ENCODE measurements at places on chromosomes 3 and 15. TPM values are rescaled to one million over a fixed set of nuclear protein-coding genes. Genes with fewer than 3 reads are reported as not detected.
A peak's percentile ranks its signal among the peaks of the same experiment; 100 is the strongest.

Gene USP50
- polyA plus RNA-seq = 0.46 TPM

Gene TMEM41A
- 15.9 TPM for polyA plus RNA-seq

Gene SORD
- polyA plus RNA-seq = 7.2 TPM

Gene CAMK2N2
- not detected for polyA plus RNA-seq

Gene RARRES1
- polyA plus RNA-seq = 2.3 TPM

Gene SNX22
- polyA plus RNA-seq = 0.58 TPM

Gene CKMT1B
- polyA plus RNA-seq = 1.4 TPM

Gene LRRC3B
- 12.1 TPM for polyA plus RNA-seq

DNA sequence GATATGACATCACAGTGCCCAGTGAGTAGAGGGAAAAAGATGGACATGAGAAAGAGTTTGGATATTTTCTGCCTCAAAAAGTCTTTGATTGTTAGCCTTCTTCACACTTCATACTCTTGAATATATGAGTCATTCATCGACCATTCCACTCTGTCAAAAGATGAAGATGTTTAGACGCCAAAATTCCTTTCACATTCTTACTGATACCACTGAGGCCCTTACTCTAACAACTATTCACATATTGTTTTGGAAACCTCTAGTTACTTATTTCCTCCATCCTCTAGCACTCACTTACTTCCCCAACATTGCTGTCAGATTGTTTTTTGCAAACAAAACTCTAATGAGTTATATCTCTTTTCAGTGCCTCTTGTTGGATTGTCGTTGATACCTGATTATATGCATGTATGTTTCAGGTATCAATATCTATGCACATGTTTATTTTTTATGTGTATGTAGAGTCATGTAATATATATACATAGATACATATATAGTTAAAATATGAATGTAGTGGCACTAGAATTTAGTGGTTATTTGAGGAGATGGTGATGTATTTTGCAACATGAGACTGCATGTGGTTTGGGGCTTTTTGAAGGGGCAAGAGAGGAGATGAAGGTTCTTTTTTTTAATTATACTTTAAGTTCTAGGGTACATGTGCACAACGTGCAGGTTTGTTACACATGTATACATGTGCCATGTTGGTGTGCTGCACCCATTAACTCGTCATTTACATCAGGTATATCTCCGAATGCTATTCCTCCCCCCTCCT lies 40.0 kb upstream of the OR5H6 start:
- DNase-seq = no peak

DNA sequence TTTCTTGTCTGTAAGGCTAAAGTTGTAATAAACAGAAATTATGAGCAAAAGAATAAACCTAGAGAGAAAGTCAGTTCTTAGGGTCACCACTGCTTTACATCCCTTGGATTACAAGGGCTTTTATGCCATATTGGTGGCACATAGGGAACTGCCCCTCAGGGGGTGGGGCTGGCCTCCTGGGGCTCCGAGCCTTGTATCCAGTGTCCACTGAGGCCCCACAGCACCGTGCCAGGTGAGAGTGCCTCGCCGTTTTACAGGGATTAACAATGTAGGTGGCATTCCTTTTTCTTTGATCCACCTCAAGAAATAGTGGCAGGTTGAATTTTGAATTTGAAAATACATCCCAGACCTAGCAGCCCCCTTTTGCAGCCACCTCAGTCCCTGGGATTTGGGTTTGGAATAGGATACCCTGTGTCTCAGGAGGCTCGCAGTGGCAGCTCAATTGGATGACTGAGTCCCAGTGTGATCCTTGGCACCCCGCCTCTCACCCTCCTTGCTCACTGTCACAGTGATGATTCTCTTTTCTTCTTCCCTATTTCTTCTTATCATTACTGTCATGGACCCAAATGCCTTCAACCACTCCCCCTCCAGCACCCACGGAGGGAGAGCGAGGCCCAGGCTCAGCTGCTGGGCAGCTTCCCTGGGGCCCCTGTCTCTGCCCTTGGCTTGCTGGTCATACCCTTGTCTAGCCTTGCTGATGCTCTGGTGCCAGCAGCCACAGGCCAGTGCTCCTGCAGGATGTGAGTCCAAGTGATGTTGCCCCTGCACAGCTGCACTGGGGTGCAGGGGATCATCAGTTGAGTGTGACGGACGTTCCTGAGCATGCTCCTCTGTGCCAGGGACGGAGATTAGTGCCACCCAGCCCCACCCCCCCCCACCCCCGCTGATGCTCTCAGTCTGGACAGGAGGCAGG lies 137.9 kb downstream of the DNAJB8 start:
- DNase-seq = no peak

DNA sequence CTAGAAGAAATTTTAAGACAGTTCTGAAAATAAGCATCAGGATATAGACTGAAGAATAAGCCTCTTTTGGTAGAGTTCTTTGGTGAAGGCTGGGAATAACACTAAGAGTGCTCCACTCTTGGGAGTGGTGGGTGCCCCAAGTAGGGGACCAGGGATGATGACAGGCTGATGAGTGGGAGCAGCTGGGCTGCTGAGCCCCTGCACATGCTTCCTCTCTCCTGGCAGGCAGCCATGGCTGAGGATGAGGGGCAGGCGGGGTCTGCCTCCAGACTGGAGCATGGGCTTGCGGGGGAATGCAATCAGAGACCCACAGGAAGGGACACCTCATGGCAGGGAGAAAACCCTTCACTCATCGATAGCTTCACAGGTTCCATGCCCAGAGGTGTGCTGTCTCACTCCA lies 72.6 kb upstream of the RORA start:
- DNase-seq = peak; percentile 11

DNA sequence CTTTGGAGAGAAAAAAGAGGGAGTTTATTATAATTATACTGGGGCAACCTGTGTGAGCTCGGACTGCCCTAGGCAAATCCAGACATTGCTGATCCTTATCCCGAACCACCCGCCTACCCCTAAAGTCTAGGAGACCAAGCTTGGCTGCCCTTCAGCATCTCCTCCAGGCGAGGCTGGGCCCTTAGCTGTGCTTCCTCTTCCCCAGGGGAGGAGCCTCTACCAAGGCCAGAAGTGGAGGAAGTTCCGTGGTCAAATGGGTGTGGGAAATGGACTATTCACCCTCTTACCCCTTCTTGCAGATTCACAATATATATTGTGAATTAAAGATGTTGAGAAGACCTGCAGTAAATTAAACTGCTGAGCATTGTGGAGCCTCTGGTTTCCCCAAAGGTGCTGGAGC lies 158.3 kb upstream of the HES1 start:
- DNase-seq = no peak

GRCh38 chr3:194387926-194388418 lies 11.1 kb downstream of the GP5 start:
- no peak for DNase-seq

DNA sequence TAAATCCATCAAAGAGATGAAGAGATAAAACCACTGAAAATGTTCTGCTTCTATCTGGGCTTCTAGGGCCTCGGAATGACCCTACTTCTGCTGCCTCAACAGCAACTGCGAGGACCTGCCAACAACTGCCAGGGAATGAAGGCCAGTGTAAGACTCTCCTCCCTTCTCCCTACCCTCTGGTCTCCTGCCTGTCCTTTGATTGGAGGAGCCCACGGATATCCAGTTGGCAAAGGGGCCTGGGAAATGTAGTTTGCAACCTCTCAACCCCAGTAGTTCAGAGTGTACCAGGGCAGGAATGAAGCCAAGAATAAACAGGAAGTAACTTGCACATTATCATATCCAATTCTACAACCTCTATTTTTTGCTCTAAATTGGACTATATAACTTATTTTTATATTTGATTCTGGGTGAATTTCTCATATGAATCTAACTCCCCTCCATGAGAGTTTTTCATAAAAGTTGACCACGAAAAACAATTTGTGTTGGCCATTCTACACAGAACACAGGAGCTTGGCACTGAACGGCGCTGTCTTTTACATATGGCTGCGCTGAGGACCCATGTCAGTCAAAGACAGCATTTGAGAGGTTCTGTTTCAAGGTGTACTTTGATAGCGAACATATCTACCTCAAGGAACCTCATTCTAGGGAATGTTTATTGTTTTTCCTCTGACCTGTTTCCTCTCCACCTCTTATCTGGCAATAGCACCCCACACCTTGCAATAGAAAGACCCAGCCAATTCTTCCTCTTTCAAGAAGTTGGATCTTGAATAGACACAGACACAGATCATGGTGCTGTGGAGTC lies 91.1 kb upstream of the RNF7 start:
- peak; percentile 68 for DNase-seq

DNA sequence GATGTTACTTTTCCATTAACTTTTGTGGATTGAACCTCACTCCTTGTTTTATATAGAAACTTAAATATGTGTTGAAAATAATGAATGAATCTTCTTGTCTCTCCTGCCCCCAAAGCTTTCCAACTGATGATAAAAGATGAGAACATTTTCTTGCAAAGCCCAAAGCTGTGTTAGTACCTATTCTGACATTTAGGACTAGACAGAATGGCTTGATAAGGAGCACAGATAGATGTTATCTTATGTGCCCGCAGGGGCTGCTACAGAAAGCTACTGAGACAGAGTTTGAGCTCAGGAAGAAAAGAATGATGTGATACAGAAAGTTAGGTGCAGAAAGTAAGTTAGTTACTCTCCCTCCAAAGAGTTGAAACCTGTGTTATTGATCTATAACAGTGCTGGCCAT lies 109.4 kb upstream of the ATP11B start:
- no peak for DNase-seq

DNA sequence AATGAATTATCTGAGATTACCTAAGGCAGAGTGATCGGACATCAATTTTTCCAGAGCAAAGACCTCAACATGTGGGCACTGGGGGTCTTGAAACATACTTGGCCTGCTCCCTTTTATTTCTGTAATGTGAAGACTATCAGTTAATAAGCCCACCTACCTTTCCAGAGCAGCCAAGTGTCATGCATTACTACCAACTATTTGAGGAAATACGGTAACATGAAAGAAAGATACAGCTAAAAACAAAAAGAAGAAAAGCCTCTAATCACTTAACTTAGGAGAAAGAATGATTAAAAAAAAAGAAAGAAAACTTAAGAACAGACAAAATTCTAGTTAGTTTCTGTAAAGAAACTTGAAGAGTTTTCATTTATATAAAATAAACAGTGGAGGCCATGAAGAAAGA lies 73.9 kb downstream of the BTLA start:
- DNase-seq = no peak

DNA sequence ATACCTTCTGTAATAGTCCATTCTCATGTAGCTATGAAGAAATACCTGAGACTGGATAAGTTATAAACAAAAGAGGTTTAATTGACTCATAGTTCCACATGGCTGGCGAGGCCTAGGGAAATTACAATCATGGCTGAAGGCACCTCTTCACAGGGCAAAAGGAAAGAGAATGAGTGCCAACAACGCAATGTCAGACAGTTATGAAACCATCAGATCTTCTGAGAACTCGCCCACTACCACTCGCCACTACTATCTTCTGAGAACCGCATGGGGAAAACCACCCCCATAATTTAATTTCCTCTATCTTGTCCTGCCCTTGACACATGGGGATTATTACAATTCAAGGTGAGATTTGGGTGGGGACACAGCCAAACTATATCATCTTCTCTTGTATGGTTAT lies 406.8 kb upstream of the CBLB start:
- DNase-seq = no peak

DNA sequence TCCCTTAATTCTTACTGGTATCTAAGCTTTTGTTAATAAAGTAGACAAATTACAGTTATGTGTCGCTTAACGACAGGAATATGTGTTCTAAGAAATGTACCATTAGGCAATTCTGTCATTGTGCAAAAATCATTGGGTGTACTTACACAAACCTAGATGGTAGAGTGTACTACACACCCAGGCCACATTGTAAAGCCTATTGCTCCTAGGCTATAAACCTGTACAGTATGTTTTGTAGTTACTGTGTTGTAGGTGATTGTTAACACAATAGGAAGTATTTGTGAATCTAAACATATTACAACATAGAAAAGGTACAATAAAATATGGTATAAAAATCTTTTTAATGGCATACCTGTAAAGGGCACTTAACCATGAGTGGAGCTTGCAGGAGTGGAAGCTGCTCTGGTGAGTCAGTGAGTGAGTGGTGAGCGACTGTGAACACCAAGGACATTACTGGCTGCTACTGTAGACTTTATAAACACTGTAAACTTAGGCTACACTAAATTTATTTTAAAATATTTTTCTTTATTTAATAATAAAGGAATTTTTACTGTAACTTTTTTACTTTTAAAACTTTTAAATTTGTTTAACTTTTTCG lies 47.4 kb downstream of the FSIP1 start:
- DNase-seq = no peak

GRCh38 chr15:96341513-96342405 lies 11.3 kb downstream of the NR2F2 start:
- peak; percentile 80 for DNase-seq

GRCh38 chr3:13608969-13609725 lies 60.2 kb downstream of the FBLN2 start:
- DNase-seq = no peak

GRCh38 chr3:13332158-13332557 lies 88.0 kb downstream of the NUP210 start:
- peak; percentile 9 for DNase-seq

GRCh38 chr15:84795186-84795585 lies 22.0 kb upstream of the ALPK3 start:
- DNase-seq = no peak

DNA sequence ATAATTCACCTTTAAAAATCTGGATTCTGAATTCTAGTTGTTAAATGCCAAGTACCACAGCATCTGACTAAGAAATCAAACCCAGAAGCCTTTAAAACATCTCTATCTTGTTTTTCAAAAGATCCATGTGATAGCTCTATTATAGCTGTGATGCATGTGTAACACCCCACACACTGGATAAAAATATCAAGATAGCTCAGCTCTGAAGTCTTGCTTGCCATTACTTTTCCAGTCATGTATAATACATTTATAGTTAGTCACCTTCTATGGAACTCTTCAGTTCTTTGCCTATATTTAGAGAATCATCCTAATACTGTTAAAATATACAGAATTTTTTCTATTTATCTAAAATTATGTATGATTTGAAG lies 11.6 kb downstream of the ARPP19 start:
- DNase-seq = no peak

GRCh38 chr15:78673476-78673875 lies 32.5 kb upstream of the CHRNB4 start:
- DNase-seq = peak; percentile 30

GRCh38 chr15:96340348-96340597 lies 9.8 kb downstream of the NR2F2 start:
- DNase-seq = no peak

DNA sequence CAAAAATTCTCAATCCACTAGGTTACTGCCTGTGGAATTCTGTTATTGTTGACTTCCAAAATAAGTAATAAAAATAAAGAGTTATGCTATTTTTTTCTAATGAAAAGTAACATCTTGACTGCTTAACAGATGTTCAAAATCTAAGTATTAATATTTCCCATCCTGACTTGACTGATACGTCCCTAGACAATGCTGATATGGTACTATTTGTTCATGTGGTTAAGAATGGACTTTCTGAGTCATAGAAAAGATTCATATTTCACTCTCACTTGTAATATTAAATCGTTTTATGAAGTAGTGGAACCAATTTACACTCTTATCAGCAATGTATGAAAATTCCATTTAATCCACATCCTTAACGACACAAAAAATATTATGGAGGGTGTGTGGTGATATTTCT lies 104.8 kb upstream of the PLSCR5 start:
- DNase-seq = peak; percentile 15
